Placental pericyte (primary cell): ENCODE measurements at places on chromosomes 12 and 14. TPM values are rescaled to one million over a fixed set of nuclear protein-coding genes. Genes with fewer than 3 reads are reported as not detected.

Gene FOXN4
- total RNA-seq, result not detected in 2 replicates

Gene PPFIA2
- 3.3 TPM in 1 of 2 replicates, not detected in the other for total RNA-seq

Gene CMA1
- not detected in 2 replicates for total RNA-seq

Gene WIF1
- total RNA-seq, result not detected in 2 replicates

Gene CHMP4A
- 21.9 and 50.8 TPM in 2 replicates for total RNA-seq

Gene KRT82
- total RNA-seq, result not detected in 2 replicates
